Stimulated activated CD4-positive, alpha-beta T cell treated with anti-CD3 and anti-CD28 coated beads, Interleukin-2, amount 100 ng/mL, for 48 hours (primary cell): ENCODE measurements at places on chromosomes 5 and 9.

DNA sequence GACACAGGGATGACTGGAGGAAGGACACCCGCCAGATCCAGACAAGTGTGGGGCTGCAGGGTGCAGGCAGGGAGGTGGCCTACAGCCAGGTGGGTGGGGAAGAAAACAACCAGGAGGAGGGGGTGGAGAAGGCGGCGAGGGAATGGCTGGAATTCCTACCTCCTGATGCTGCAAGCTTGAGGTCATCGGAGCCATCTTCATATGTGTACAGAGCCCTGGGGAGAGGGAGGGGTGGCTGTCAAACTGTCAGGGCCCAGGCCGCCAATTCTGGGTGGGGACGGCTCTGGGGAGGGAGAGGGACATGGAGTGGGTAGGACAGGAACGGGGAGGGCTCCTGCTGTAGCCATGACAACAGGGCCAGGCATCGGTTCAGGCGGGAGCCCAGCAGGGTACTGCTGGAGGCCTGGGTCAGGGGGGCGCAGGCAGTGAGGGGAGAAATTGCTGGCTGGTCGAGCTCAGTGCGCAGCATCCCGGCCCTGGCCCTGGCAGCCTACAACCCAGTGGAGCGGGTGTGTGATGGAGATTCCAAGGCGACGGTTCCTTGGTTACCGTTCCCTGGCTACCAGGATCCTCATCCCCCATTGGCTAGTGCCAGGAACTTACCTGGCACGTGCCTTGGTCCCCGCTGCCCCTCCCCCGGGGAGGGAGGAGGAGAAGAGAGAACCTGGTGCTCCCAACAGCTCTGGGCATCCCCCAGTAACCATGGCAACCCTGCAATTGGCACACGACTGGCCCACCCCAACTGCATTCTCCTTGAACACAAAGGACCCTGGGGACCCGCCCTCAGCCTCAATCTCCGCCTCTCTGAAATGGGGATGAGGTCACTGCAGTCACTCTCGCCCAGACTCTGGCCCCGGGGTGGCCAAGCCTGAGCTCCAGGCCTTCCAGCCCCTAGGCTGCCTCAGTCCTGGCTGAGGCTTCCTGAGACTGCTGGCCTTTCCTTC lies 4.5 kb downstream of the DBN1 start:
- no peak for DNase-seq

DNA sequence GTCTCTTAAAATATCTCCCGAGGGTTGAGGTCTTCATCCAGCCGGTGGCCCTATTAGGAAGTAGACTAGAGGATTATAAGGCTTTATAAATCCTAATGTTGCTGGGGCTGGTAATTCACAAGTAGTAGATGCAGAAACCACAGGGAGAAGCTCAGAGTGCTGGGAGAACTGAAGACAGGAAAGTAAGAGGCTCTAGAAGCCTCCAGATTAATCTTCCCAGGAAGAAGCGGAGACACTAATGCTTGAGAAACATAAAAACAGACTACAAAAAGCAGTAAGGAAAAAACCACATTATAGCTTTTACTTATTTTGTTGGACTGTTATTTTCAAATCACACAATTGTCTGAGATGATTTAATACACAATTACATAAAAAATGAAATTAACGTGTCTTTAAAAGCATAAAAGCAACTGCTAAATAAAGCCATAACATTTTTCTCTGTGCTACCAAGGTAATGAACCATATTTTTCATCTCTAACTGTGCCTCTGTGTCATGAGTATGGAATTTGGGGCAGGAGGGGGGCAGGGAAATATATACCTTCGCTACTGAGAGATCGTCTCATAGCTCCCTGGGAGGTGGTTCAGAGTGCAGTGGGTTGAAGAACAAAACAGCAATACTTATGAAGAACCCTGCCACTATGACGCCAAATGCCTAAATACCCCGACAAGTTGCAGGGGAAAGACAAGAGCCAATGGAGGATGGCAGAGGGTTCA lies 806.2 kb upstream of the WWC1 start:
- DNase-seq = no peak

DNA sequence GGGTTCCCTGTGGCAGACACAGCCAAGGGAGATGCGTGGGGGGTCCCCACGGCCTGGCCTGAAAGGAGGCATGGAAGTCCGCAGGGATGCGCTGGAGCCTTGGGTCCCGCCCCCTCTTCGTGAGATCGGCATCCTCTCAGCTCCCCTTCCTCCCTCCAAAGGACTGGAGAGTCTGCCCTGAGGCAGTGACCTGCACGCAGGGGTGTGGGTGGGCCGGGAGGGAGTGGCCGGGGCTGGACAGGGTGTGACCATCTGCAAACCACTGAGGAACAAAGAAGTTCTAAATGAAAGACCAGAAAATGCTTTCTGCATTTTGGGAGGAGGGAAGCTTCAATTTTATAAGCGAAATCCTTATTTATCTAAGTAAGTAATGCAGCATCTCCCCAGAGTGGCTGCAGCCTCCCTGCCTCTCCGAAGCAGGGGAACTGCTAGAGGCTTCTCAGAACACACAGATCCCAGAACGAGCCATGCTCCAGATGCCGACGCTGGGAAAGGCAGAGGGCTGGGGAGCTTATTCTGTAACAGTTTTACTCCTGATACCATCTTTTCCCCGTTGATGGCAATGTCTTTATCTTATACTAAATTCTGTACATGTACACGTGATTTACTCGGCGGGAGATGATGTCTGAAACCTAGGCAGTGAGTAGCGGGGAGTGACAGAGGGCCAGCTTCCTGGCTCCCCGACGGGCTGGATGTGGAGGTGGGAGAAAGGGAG lies 221.7 kb downstream of the FANCC start:
- no peak for DNase-seq

- DNase-seq = no peak
These were observed 75.0 kb upstream of the FRRS1L start for GRCh38 chr9:109242014-109242413.

DNA sequence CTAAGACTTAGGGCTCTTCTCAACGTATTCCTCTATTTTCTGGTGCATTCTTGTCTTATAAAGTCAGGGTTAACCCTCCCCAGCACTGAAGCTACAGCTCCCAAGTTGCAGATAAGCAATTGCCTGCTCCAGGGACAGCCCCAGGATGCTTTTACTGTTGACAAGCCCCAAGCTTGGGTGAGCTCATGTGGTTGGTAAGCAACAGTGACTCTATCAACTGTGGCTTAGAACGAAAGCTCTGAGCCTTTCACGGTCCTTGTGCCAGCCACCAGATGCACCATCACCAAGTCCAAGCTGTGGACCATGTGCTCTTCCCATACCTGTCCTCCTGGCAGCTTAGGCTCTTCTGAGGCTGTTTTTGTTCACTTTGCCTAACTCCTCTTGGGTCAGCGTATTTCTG lies 13.5 kb downstream of the ADRB2 start:
- no peak for DNase-seq

GRCh38 chr9:133999851-134000265 lies 7.7 kb upstream of the VAV2 start:
- no peak for DNase-seq

- no peak for DNase-seq
These were observed 129.2 kb downstream of the MED27 start for GRCh38 chr9:131950487-131950886.

DNA sequence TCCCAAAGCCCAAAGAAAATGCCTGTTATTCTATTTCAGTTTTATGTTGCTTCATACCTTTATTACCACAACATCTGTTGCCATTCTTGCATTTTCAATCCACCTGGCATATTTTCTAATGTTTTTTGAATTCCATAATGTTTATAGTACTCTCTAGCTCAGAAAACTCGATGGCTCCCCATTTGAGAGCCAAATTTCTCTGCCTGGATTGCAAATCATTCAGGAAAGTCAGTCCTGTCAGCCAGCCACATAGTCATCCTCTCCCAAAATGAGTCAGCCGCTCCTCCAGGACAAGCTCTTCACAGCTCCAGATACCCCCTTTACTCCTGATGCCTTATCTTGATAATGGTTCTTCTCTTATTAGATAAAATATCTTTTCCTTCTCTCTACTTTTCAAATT lies 78.2 kb upstream of the ADCY2 start:
- no peak for DNase-seq
